ENCODE measurements at places on chromosomes 7 and 10.

GRCh38 chr7:37040330-37040729, 316.0 kb upstream of the AOAH start:
- no peak for DNase-seq

DNA sequence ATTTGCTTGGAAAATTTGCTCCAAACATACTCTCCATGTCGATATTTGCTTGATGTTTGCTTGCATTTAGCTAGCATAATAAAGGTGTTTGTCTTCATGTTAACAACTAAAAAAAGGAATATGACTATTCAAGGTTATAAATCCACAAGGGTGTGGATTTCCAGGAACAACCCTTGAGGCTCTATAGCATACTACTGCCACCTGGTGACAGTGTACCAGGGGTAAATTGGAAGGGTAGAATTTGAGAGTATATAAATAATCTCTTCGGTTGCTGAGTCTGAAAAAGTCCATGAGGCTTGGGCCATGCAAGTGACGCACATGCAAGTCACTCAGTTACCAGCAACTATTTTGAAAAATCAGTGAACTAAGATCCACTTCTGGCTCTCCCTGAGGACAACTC, 68.4 kb downstream of the SLIT1 start:
- DNase-seq: no peak

DNA sequence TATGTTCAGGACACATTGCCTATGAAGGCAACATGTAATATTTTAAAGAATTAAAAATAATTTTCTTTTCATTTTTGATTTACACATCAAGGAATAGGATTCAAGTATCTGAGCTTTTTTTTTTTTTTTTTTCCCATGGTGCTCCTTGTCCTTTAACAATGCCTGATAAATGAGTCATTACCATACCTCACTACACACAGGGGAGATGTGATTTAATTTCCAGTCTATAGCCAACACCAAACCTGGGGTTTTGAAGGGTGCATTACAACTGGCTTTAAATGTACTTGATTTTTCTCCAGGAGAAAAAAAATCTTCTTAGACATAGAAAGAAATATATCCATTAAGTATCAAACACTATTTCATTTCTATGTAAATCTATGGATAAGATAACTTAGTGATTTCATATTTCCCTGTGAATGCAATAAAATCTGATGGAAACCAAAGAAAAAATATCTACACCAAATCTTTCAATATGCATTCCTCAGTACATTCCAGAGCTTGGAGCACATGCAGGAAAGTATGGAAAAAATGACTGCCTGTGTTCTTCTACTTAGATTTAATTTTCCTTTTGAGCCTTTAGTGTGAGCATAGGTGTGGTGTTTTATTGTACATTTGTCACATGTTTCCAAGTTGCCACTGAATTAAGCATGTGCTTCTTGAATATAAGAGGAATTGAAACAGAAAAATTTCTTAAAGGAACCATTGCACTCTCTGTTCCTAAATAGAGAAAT, 204.8 kb upstream of the MEOX2 start:
- DNase-seq: no peak

- DNase-seq: no peak
Observed at GRCh38 chr10:44567471-44567870, 182.6 kb upstream of the CXCL12 start.

DNA sequence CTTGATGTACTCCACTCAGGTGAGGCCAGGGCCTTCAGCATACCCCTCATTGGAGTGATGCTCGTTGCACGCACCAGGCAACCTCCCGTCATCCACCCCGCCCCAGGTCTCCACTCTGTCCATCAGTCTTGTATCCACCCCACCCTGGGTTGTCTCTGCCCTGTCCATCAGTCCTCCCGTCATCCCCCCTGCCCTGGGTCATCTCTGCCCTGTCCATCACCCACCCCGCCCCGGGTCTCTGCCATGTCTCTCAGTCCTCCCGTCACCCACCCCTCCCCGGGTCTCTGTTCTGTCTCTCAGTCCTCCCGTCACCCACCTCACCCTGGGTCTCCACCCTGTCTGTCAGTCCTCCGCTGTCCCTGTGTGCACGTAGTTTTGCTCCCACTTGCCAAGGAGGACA, 59.9 kb downstream of the WDR37 start:
- no peak for DNase-seq

GRCh38 chr10:70909326-70909935, 21.1 kb upstream of the PCBD1 start:
- no peak for DNase-seq

Data from activated CD4-positive, alpha-beta memory T cell treated with anti-CD3 and anti-CD28 coated beads for 36 hours (primary cell).